ENCODE measurements at places on chromosomes 1 and 21.

DNA sequence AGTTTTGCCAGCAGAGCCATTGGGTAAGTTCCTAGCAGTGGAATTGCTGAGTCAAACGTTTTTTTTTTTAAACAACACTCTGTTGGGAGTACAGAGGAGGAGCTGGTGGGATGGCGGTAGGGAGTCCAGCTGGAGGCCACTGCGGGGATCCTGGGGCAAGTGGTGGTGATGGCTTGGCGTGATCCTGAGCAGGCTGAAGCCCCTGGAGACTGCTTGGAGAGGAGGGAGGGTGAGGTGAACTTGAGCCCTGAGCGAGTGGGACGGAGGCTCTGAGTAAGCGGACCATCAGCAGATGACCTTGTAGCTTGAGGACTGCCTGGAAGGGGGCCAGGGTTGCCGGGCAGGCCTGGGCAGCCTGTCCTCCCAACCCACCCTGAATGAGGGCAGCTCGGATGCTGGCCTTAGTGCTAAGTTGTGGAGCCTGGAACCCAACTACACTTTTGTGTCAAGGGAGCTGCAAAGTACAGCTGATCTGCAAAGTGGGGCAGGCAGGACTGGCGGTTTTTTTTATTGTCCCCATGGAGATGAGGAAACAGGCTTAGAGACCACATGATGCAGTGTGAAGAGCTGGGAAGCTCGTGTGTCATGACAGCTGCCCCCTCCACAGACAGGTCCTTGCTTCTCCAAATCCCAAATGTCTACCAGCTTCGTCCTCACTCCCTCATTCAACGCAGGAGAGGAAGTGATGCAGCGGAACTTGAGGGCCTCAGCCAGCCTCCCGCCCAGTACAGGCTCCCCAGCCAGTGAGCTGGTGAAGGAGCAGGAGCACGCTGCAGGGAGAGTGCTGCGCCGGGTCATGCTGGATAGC lies 20.2 kb downstream of the MRPL37 start:
- no peak for DNase-seq

GRCh38 chr1:32775640-32776337 lies 41.4 kb downstream of the YARS1 start:
- no peak for DNase-seq

DNA sequence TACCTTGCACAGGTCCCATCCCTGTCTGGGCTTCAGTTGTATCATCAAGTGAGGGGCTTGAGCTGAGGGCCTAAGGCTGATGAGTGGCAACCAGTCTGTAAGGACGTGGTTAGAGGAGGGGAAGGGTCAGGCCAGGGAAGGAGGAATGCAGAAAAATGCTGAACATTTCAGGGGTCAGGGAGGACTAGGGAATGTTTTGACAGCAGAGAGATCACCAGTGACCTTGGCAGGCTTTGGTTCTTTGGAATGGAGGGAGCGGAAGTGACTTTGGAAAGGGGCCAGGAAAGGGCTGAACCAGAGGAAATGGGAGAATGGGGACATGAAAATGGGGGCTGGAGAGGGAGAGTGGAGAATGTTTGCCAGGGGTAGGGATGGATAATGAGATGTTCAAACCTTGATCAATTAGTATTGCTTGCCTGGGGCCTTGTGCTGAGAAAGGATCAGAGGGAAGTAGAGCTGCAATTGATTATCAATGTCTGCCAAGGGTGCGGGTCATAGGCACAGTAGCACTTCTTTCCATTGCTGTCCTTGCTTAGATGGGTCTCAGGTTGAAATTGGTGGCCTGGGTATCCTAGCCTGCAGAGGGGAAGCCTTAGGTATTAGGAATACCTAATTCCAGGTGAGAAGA lies 7.4 kb downstream of the LDLRAP1 start:
- DNase-seq = no peak

GRCh38 chr1:26138974-26139558 lies 19.8 kb upstream of the FAM110D start:
- DNase-seq = no peak

GRCh38 chr1:112317140-112317539 lies 78.9 kb upstream of the CTTNBP2NL start:
- DNase-seq = no peak

DNA sequence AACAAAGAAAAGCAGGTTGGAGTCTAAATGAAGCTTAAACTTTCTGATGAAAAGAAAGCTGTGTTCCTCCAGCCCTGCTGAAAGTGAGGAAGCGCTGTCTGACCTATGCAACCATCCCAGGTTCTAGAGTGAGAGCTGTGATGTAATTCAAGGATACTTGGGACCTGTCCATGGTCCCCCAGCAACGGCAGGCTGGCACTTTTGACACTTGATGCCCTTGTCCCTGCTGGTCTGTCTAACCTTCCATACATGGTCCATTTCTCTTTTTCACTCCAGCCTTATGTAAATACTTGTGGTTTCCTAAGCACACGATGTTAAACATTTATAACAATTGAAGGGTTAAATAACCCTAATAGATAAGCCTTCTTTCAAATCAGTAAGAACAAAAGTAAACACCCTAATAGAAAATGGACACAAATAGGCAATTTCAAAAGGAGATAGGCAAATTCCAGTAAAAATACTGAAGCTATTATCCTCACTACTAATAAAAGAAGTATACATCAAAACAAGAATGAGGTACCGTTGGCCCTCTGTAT lies 17.7 kb upstream of the KDM4A start:
- no peak for DNase-seq

GRCh38 chr1:86567341-86567740 lies 20.5 kb downstream of the CLCA4 start:
- DNase-seq = no peak

DNA sequence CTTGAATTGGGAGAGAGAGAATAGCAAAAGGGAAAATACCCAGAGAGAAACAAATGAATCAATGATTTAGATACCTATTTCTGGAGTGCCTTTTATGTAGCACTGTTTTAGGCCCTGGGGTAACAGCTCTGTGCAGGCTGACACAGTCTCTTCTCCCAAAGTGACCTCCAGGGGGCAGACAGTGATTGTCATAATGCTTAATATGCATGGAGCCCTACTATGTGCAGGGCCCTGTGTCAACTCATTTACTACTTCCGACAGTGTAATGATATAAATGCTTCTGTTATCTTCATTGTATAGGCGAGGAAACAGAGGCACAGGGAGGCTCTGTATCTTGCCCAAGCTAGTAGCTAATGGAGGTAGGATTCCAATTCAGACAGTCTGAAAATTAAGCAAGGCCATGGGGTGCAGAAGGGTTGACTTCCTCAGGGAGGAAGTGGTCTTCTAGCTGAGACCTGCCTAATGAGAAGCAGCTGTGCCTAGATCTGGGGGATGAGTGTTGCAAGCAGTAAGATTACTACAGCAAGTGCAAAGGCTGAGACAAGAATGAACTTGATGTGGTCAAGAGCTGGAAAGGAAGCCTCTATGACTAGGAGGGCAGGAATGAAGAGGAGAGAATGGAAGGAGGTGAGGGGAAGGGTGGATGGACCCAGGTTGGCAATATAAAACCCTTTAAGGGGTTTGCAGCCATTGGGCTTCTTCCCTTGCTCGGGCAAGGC lies 16.2 kb upstream of the SERINC2 start:
- no peak for DNase-seq
